ENCODE measurements at places on chromosomes 4 and X.

DNA sequence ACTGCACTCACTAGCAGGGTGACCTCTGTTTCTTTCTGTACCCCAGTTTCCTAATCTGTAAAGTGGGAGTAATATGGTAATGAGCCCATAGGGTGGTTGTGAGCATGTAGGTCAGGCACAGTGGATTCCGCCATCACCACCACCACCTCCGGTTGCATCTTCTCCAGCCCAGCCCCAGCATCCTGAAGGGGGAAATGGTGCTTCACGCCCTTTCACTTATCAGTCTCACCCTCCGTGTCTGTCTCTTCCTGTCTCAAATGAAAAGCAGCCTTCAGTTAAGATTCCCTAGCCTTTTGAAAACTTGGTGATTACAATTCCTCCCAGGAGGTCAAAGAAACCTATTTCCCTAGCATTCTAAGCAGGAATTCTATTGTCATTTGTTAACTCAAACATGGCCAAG, 16.9 kb upstream of the XPNPEP2 start:
- DNase-seq: no peak

DNA sequence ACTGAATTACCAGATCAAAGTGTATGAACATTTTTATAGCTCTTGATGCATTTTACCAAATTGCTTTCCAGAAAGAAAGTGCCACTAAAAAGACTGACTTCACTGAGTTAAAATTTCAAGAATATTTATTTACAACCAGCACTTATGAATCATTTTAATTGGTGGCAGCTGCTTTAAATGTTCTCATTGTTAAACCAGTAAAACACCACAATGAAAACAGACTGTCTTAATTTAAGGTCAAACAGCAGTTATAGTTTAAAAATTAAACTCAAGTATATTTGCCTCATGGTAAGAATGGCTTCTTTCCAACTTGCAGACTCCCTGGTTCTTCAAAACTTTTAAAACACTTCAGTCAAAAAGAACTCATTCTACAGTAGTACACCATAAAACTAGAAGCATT, 36.9 kb downstream of the AMMECR1 start:
- DNase-seq: no peak

GRCh38 chr4:171101845-171102244, 711.4 kb upstream of the GALNTL6 start:
- DNase-seq: no peak

DNA sequence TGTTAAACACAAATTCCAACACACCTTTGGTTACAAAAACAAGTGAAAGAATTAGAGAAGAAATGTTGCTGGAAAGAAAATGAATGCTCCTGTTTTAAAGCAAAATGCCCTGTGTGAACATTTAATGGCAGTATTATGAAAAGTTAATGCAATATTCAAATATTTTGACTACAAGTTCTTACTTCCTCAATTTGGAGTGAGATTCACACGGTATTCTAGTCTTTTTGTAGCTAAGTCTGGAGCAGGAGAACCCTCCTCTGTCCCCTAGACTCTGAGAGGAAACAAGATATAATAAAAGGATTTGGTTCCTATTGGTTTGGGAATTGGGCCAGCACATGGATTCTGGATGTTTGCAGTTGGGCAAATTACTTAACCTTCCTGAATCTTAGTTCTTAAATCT, 12.7 kb downstream of the MAD2L1 start:
- DNase-seq: no peak

DNA sequence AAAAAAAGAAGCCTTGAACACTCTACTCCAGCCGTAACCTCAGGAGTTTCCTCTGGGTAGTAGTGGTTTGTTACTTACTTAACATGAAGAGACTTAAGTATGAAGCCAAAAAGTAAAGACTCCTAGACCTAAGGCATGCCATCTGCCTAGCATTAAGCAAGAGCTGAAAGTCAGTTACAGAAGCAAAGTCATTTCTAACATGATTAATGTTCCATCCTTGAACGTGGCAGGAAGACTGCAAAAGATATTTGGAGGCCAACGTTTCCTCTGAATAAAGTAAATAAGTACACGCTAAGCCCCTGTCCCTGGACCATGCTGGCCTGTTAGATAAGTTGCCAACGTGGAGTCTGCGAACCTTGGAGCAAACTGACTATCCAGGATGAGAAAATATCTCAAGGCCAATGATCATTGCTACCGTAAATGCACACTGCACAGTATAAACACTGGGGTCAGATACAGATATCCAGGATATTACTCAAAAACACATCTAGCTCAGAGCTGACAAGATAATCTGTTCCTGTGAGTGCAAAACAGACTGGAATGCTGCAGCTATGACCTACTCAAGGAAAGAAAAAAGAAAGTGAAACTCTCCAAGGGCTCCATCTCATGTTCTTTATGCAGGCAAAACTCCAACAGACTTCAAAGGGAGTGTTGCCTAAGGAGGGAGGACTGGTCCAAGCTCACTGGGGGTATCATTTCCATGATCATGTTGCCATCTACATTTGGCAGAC, 255.8 kb downstream of the COL25A1 start:
- DNase-seq: no peak

DNA sequence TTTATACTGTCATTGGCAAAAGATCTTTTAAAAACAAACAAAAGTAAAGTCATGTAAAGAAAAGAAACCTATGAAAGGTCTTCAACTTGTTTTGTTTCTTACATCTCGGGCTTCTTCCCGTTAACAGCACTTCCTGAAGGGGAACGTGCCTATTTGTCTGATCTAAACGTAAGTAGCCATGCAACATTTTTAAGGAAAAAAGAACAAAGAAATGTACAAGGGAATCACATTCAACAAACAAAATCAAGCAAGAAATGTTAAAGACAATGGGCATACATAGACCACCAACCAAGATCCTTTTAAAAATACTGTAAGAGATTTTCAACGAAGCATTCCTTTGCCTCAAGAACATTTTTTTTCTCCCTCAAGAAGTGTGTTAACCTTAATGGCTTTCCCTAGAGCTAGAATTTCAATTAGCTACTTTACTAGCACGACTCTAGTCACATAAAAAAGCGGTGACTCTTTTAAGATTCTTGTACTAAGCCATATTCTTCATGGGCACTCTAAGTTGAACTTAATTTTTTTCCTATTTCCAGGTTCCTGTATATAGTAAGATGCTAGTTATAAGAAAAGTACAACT, 112.0 kb upstream of the TTC29 start:
- no peak for DNase-seq

- DNase-seq: peak; percentile 94
These were observed 14.8 kb downstream of the PDK3 start for GRCh38 chrX:24479924-24480323.

DNA sequence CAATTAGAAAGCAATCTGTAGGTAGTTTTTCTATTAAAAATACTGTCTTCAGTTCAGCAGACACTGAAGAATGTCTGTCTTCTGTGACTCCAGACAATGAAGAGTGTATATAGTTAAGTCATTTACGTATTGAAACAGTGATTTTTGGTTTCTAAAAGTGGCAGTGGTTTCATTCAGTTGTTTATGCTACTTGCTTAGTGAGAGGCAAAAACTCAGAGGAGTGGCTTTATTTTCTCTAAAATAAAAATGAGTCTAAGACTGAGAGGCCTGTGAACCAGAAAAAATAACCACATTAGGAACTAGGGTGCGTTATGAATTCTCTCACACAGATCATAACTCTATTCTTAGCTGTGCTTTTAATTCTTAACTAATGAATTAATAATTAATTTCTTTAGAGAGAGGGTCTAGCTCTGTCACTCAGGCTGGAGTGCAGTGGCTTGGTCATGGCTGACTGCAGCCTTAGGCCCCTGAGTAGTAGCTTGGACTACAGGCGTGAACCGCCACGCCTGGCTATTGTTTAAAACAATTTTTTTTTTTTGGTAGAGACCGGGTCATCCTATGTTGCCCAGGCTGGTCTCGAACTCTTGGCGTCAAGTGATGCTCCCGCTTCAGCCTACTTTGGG, 31.4 kb downstream of the FREM3 start:
- no peak for DNase-seq

DNA sequence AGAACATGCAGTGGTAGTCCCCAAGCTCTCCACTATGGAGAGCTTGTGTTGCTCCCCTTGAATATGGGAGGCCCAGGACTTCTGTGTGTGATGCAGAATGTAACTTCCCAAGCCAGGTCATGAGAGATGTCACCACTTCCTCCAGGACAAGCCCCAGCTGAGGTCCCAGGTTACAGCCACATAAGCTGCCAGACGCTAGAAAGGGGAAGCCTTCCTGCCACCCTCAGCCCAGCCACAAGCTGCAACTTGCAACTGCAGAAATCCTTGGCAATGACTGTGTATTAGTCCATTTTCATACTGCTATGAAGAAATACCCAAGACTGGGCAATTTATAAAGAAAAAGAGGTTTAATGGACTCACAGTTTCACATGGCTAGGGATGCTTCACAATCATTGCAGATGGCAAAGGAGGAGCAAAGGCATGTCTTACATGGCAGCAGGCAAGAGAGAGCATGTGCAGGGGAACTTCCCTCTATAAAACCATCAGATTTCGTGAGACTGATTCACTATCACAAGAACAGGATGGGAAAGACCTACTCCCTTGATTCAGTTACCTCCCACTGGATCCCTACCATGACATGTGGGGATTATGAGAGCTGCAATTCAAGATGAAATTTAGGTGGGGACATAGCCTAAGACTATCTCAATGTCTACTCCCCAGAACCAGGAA, 91.5 kb upstream of the DHX15 start:
- no peak for DNase-seq

DNA sequence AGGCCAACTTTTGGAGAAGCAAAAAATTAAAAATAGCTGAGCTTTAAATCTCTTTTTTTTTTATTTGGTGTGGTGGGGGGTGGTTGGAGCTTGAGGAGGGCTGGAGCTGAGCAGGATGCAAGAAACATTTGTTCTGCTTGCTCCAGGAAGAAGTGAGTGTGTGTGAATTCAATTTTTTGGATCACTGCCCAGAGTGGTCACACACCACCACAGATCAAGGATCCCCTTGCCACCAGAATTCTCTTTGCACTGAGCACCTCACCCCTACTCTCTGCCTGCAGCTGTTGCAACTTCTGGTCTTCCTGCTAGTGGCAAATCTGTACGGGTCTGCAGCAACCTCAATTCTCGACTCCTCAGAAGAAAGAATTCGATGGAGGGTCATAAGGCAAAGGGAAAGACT, 19.9 kb upstream of the PLP1 start:
- DNase-seq: no peak

DNA sequence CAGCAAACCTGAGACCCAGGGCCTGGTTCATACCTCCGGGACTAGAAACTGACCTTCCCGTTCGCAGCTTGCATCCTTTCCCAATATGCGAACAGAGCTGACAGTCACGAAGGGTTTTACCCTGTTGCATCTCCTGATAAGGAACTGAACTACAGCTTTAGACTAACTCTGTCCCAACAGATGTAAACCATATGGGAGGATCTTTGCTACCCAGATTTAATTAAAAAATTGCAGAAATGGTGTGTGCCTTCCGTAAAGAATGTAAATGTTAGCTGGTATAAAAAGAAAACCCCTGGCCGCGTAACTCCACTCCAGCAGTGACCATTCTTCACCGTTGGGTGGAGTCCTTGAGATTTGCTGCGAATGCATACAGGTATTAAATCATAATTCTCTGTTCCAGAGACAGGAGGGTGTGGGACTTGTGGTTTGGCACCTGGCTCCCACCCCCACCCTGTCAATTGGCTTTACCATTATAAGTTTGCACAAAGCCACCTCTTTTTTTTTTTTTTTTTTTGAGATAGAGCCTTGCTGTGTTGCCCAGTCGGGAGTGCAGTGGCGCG, 40.6 kb upstream of the SORCS2 start:
- DNase-seq: no peak

- no peak for DNase-seq
These were observed 36.0 kb upstream of the ARSJ start for GRCh38 chr4:114015444-114015899.

DNA sequence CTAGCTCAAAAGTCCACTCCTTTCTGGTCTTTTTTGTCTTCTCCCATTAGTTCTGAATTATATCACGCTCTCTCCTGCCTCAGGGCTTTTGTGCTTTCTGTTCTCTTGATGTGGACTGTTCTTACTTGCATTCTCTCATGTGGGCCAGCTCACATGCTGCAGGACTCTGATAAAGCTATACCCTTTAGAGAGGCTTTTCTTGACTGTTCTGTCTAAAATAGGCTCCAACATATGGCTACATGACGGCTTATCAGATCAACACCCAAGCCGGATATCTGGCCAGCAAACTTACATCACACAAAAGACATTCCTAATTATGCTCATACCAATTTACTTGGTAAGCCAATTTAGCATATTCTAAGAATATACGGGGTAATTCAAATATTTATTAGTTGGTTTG, 1494.5 kb downstream of the TECRL start:
- DNase-seq: no peak

- no peak for DNase-seq
These were observed 16.1 kb downstream of the ADRA2C start for GRCh38 chr4:3781997-3782930.

- no peak for DNase-seq
These were observed 76.7 kb downstream of the SCD5 start for GRCh38 chr4:82721819-82722423.

GRCh38 chr4:54516556-54517215, 141.1 kb upstream of the KIT start:
- no peak for DNase-seq

DNA sequence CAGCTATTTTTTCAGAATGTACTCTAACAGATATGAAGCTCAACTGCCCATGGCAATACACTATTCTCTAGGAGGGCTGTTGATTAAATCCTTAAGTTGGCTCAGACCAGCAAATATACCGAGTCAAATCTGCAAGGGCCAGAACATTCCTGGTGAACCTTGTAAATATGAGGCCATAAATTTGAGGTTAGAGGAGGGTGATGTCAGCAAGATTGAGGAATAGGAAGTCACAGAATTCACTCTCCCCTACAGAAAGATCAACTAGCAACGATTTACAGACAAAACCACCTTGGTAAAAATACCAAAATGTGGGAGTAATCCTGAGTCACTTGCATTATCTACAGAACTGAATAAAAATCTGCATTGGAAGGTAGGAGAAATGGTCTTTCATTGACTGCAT, 399.3 kb downstream of the GPM6A start:
- no peak for DNase-seq

DNA sequence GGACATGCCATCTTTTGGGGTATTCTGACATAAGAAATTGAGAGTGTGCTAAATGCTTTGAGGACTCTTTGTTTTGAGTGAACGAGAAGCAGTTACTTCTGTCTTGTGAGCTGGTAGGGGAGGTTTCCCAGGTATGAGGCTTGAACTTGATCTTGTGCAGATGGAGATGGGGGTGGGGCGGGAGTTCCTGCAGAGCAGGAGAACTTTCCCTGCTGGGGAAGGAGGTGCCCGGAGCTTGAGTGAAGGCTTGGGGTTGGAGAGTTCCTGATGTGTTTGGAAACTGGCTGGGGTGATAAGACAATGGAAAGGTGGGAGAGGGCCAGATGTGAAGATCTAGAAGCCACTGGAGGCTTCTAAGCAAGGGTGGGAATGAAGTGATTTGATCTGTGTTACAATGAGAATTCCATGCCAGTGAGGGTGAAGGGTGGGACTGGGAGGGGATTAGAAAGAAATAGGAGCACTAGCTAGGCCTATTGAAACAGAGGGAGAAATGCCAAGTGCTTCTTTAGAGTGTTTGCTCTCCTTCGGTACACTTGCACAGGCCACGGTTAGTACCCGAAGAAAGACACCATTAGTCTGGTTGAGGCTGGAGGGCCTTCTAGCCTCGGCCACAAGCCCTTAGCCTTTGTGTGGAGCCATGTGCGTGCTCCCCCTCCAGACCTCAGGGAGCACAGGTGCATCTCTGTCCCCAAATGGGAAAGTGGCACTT, 103.5 kb upstream of the STOX2 start:
- no peak for DNase-seq

- DNase-seq: no peak
These were observed 22.1 kb upstream of the NDST3 start for GRCh38 chr4:118012142-118012541.

GRCh38 chr4:188439641-188440311, 300.5 kb downstream of the TRIML1 start:
- DNase-seq: no peak

GRCh38 chr4:162285753-162286152, 122.0 kb upstream of the FSTL5 start:
- no peak for DNase-seq
